Dermis blood vessel endothelial cell (primary cell): ENCODE measurements at places on chromosomes 6 and 20. TPM values are rescaled to one million over a fixed set of nuclear protein-coding genes. Genes with fewer than 3 reads are reported as not detected.

The CPNE5 gene
- total RNA-seq: 12.9 and 14.0 TPM in 2 replicates

The C6orf15 gene
- 0.14 TPM in 1 of 2 replicates, not detected in the other for total RNA-seq

The RNF182 gene
- total RNA-seq: 0.84 and 0.85 TPM in 2 replicates

The SLC13A3 gene
- 0.05 TPM in 1 of 2 replicates, not detected in the other for total RNA-seq

The PGC gene
- total RNA-seq: not detected in 2 replicates

The MSH5 gene
- 7.1 and 8.5 TPM in 2 replicates for total RNA-seq

- peak; percentile 99 for DNase-seq
Observed at GRCh38 chr6:4358414-4359107, 223.2 kb upstream of the ECI2 start.

- peak; percentile 89 for DNase-seq
Observed at GRCh38 chr20:50844430-50845100, 49.7 kb downstream of the BCAS4 start.

DNA sequence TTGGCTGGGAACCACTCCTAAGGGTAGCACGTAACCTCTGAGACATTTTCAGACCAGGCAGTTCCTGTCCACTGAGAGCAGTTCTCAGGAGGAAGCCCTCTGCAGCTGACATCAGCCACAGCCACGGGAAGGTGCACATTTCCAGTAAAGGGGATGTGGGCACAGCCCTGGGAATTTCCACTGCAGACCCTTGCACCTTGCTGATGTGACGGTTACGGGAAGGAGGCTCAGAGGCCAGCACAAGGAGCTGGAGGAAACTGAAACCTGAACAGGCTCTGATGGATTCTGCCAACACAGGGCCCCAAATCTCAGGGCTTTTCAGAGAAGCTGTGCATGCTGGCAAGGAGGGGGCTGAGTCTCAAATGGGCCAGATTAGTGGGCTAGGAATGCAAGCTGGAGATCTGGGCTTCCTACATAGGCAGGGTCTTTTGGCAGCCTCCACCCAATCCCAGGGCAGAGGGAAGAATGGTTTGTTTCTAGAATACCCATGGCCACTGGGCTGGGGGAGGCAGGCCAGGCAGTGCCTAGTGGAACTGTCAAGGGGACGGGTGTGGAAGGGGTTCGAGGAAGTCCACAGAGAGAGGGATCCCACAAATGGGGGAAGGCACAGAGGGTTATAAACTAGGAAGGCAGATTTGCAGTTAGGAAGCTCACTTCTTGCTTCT lies 14.2 kb downstream of the EBF4 start:
- DNase-seq: no peak

- DNase-seq: peak; percentile 5
Observed at GRCh38 chr6:167797011-167797471, 29.7 kb upstream of the AFDN start.

DNA sequence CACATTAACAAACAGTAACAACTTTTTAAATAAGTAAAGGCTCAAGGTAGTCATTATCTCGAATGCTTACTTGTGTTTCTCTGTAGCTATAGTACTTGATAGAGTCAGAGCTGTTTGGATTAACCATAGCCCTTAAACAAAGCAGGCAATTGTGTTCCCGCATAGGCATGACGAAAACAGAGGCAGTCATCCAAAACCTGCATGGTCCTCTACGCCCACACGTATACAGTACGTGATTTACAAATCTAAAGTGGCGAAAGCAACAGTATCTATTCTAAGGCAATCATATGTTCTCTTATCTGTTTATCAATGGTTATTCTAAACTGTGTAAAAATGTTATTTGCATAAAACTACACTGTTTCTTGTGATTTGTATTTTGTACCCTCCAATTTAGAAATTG lies 31.8 kb downstream of the HFE start:
- DNase-seq: no peak

GRCh38 chr6:79821859-79822258 lies 125.5 kb downstream of the ELOVL4 start:
- no peak for DNase-seq

DNA sequence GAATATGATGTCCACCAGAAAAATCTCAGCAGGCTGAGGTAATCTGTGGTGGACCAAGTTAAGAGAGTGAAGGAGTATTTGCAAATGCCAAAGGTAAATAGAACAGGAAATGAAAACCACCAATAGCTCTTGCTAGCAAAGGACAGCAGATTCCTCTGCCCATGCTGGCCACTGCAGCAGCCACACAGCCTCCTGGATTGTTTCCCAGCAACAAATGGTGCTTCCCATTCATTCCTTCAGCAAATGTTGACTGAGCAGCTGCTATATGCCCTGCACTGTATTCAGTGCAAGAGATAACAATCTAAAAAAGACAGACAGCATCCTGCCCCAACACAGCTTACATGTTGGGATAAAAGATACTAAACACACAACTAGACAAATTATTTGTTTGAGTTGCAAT lies 11.0 kb downstream of the ROS1 start:
- DNase-seq: no peak

DNA sequence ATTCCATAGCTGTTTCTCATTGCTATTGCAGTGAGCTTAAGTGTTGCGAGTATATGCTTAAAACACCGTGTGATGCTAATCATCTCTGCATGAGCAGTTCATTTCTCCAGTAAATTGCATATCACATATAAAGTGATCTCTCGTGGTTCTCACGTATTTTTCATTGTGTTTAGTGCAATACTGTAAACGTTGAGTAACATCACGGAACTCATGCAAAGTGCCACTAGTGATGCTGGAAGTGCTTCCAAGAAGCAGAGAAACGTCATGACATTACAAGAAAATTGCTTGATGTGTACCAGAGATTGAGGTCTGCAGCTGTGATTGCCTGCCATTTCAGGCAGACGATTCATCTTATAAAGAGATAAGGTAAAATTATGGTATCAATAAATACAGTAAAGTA lies 830.4 kb downstream of the GRIK2 start:
- DNase-seq: no peak

DNA sequence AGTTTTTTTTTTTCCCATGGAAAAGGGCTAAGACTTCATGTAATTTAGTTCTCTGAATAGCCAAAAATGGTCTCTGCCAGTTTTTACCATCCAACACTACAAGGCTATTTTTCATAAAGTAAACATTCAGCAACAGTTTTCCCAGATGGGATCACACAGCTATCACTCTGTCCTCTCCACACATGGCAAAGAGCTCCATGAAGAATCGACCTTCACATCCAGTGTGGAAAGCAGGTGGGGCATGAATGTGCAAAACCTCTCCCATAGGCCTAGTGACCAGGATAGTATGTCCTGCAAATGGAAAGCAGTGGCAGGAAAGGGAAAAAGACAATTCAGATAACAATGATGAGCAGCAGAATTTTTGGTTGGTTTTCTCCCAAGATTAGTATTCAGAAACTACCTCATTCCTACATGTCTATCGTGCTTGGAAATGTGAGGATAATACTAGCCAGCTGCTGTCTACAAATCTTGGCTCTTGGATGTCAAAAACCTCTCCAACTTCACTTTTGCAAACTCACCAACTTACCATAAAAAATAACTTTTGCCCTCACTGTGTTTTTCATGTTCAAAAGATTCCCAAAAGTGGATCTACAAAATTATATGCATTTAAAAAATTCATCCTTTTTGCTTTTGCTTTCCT lies 159.7 kb upstream of the MCHR2 start:
- DNase-seq: no peak

DNA sequence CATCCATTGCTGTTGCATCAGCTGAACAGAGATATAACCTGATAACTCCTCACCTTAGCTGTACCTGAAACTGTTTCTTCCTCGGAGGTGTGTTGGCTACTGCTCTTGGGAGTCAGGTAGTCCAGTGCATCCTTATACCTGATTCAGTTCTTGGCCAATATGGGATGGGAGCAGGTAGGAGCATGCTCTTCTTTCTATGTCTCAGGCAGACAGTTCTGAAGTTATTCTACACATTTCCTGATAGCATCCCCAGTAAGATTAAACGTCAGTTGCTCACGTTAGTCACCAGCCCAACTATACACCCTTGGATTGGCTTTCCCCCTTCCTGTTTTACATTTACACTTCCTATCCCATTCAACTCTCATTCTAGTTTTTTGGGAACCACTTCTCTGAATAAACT lies 244.3 kb upstream of the FLRT3 start:
- no peak for DNase-seq

GRCh38 chr6:166023273-166023989 lies 144.2 kb downstream of the TBXT start:
- DNase-seq: no peak

- DNase-seq: no peak
Observed at GRCh38 chr6:108546079-108547049, 14.4 kb upstream of the FOXO3 start.

DNA sequence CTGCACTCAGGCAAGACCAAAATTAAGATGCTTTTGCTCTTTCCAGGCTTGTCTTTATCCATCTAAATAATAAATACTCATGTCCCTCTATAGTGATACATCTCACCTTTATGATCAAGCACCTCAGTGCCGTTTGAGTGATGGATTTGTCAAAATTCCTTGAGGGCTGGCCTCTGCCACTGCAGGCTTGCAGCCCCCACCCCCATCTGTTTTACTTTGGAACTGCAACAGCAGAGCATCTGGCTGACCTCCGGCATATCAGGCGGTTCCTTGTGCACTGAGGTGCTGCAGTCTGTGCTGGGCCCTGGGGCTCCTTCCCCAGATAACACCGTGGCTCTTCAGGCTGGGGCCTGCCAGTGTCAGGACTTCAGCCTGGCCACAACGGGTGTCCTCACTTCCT lies 386.9 kb downstream of the CDH26 start:
- DNase-seq: no peak

- no peak for DNase-seq
Observed at GRCh38 chr6:152651986-152652385, 14.8 kb upstream of the SYNE1 start.

- DNase-seq: peak; percentile 78
Observed at GRCh38 chr6:26553264-26553634, 15.1 kb downstream of the HMGN4 start.

- peak; percentile 21 for DNase-seq
Observed at GRCh38 chr20:32391003-32391402, 32.9 kb downstream of the ASXL1 start.

- DNase-seq: no peak
Observed at GRCh38 chr20:12409501-12409900, 491.8 kb downstream of the BTBD3 start.

DNA sequence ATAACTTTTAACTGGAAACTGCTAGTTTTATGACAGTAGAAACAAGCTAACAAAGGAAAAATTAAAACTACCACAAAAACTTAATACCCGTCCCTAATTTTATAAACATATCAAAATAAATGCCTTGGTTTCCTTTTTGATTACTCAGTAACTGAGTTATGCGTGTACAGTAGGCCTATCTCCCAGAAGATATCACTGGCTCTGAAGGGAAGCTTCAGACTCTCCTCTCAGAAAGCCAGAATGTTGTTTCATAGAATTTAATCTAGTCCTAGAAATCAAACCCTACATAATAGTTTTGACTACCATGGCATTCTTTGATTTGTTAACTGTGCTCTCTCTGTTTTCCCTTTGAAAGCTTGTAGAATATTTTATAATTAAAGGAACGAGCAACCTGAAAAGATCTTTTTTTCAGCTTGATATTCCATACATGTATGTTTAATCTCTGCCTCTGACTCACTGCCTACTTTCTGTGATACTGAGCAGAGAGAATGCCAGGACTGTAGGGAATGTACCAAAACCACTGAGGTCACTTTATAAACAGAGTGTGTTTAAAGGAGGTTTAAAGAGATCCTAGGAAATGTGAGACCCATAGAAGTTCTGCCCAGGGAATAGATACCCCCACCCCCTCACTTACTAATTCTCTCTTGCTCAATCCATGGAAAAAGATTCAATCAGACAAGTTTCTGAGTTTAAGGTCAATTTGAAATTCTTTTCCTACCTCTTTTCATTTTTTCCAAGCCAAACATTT lies 311.5 kb downstream of the HDGFL1 start:
- DNase-seq: peak; percentile 83

DNA sequence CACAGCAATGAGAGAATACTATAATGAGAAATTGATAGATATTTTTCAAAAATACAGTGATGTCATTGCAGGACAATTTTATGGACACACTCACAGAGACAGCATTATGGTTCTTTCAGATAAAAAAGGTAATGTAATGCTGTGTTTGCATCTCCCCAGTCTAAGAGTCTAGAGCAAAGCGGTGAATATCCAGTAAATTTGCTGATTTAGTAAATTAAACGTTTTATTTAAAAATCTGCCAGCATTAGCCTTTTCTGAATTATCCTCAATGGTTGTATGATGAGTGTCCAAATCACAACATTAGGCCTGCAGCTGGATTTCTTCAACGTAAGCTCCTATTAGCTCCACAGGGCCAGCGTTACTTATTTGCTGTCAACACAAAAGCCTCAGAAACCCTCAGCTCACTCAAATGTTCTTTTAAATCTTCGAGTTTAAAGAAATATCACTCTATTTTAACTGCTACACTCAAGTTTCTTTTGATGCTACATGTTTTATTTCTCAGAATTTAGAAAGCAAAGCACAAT lies 16.0 kb downstream of the SMPDL3A start:
- no peak for DNase-seq
